ENCODE measurements at places on chromosomes 13 and 19.

DNA sequence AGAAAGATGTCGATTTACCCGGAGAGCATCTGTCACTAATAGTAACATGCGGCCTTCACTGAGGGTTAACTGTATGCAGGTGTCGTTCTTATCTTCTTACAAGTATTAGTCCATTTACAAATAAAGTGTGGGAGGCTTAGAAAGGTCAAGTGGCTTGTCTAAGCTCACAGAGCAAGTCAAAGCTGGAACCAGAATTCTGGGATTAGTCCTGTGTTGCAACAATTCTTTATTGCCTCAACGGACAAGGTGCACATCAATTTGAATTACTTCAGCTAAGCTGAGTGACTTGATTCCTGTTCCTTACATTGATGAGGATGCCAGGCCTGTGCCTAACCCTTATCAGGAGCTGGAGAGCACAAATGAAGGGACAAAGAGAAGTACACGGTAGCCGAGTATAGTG, 1193.6 kb downstream of the UQCRFS1 start:
- no peaks in the 10 kb centered on the region for H3K27me3 ChIP-seq
- H3K36me3 ChIP-seq = no peaks in the 10 kb centered on the region
- H3K4me1 ChIP-seq = peaks cover 13% of the 10 kb centered on the region
- no peak overlapping the region for H3K27ac ChIP-seq

DNA sequence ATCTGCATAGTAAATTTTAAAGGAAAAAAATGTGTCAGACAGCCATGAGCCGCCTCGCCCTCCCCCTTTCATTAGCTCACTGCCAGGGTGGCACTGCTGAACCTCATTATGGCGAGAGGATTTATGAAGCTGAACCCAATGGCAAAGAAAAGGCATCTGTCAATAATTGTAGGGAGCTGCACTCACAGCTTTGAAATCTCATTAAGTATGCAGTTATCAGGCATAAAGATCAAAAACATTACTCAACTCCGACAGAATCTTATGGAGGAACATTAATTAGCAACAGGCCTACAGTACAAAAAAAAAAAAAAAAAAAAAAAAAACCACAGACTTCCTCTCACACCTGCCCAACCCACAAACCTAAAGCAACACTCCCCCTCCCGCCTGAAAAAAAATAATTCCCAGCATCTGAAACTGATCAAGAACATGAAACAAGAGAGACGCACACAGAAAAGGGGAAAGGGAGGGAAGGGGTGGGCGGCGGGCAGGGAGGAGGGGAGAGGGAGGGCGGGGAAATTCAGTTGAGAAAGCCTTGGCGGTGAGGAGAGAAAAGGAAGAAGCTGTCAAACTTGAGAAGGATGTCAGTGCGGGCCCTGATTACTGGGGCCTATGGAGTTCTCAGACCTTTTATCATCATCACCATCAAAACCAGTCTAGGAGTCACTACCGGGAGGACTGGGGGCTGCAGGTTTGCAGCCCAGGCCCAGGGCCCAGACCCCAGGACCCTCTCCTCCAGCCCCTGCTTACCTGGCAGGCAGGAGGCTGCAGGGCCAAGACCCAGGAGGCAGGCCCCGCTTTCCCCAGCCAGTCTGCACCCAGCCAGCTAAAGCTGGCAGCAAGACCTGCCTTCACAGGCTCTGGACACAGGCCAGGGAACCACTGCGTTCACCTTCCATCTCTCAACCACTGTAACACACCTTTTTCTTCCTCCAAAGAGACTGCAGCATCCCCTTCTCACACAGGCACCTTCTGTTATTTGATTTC, 8.9 kb downstream of the TSHZ3 start:
- DNase-seq = no peak
- H3K27ac ChIP-seq = peak overlapping the region; percentile 24
- H3K27me3 ChIP-seq = peaks cover 13% of the 10 kb centered on the region
- peaks cover 2% of the 10 kb centered on the region for H3K4me1 ChIP-seq
- no peaks in the 10 kb centered on the region for H3K36me3 ChIP-seq

DNA sequence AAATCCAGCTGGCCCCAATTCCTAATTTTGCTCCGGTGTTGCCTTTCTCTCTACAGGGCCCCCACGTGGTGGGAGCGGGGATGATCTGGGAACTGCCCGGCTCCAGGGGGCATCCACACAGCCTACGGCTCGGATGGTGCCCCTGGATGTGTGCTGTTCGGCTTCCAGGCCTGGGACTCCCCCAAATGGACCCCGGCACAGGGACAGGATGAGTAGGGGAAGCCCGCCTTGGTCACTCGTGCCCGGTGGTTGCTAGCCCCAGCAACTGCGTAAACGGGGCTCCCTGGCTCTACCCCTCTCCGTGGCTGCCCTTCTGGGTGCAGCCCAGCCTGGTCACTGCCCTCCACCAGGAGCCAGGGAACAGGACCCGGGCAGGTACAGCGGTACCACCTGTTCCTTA, 111.5 kb downstream of the TEX26 start:
- H3K27me3 ChIP-seq = no peaks in the 10 kb centered on the region
- H3K4me1 ChIP-seq = peaks cover 20% of the 10 kb centered on the region
- H3K27ac ChIP-seq = no peak overlapping the region
- no peak overlapping the region for H3K4me3 ChIP-seq

DNA sequence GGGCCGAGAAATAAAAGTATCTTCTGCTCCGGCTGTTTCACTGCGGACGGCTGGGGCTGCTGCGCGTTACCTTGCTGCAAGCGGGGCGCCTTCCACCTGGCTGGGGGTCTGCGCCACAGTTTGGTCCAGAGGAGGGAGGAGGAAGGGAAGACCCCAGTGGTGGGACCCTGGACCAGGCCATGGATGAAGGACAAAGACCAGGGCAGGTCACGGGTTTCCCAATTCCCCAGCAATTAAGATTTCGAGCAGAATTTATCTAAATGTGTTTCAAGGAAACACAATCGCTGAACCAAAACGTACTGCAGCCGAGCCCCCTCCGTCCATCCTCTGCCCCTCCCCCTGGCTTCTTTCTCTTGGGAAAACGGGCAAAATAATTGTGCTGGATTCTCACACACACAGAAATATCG, 2.9 kb downstream of the SOX1 start:
- H3K27ac ChIP-seq = peak overlapping the region; percentile 22
- no peak overlapping the region for H3K4me3 ChIP-seq
- H3K4me1 ChIP-seq = no peaks in the 10 kb centered on the region
- H3K36me3 ChIP-seq = no peaks in the 10 kb centered on the region
- peaks cover 93% of the 10 kb centered on the region for H3K27me3 ChIP-seq

GRCh38 chr13:113978741-113979481, 5.0 kb upstream of the C13orf46 start:
- H3K36me3 ChIP-seq = no peaks in the 10 kb centered on the region
- no peaks in the 10 kb centered on the region for H3K4me1 ChIP-seq
- H3K4me3 ChIP-seq = no peak overlapping the region
- no peak overlapping the region for H3K27ac ChIP-seq
- no peak for DNase-seq
- no peaks in the 10 kb centered on the region for H3K27me3 ChIP-seq
